ENCODE measurements at places on chromosomes 5 and 9.

DNA sequence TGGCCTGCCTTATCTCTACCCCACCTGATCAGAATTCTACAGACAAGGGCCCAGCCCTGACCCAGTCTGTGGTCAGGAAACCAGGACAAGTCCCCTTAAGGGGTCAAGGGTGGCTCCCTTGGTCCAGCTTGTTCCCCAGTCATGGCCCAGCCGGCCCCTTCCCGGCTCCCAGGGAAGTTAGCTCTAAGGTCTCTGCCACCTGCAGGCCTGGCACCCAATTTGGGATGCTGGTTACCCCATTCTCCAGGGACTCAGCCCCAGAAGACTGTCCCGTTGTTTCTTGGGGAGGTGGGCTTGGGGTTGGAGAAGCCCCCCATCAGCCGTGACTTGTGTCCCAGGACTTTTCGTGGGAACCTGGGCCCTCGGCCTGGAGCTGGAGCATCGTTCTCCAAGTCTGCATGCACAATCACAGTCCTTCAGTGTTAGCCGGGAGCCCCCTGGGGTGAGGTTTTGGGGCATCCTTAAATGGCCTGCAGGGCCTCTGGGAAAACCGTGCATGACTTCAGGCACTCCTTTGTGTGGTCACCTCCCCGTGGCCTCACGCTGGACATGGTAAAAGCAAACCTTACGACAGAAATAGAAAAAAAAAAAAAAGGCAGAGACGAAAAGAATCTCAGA is 150.8 kb upstream of the PHYKPL start:
- no peak for DNase-seq

DNA sequence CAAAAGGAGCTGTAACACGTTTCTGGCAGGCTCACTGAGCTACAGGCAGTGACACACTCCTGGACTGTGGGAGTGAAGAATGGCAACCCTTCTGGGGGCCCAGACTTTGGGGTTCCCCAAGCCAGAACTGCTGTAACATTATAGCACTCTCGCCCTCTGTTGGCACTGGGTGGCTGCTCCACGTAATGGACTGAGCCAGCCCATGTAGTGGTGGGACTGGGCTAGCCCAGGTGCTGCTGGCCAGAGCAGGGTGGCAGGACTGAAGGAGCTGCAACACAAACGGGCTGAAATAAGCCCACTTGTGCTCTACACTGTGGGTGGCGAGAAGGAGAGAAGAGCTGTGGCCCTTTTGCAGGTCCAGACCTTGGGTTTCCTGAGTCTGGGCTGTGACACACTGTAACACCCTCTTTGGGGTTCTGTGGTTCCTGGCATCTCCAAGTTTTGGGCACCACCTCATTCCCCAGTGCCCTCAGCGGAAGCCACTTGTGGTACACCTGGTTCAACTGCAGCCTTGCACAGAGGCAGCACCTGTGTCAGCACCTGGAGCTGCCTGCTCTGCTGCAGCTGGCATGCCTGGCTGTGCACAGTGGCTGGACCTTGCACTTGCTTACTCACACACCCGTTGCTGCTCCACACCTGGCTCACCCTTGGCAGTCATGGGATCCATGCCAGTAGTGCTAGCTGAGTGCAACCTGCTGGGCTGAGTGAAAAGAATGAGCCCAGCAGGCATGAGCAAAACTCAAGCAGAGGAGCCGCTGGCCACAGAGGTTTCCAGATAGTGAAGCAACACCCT is 95.0 kb upstream of the PRR16 start:
- DNase-seq, result no peak

DNA sequence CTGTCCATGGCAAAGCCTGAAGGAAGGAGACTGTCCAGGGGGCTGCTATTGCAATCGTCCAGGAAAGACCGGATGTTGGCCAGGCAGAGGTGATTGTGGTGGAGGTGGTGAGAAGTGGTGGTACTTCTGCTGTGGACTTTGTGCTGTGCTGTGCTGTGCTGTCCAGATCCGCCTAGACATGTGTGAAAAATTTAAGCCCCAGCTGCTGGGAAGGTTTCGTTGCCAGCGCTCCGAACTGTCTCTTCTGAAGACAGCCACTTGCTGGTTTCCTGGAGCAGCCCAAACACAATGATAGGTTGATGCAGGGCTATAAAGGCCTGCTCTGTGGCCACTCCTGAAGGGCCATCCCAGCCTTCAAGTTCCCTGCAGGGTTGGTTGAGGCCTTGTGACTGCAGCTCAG is 223.0 kb upstream of the MPDZ start:
- no peak for DNase-seq

DNA sequence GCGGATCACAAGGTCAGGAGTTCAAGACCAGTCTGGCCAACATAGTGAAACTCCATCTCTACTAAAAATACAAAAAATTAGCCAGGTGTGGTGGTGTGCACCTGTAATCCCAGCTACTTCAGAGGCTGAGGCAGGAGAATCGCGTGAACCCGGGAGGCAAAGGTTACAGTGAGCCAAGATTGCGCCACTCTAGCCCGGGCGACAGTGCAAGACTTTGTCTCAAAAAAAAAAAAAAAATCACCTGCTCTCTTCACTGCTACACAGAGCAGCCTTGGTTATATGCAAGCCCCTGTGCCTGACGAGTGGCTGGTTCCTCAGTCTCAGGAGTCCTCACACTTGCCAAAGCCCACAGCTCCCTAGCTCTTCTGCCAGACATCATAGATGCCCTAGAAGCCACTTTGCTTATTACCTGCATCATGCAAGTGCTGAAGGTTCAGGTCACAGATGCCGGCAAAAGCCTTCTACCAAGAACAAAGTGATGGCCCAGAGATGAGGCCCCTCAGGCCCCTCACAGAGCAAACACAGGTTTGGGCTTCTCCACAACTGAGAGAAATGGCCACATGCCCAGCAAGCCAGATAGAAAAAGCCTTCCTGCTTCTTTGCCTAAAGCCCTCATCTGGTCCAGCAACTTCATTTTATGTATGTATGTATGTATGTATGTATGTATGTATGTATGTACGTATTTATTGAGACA is 176.4 kb downstream of the AUH start:
- DNase-seq, result no peak

GRCh38 chr5:141354900-141355469 is at the start of gene PCDHGA4:
PCDHGA4 (plus strand) TSS chr5:141355021; CDS start chr5:141355108, 87 bp downstream.
- no peak for DNase-seq

- no peak for DNase-seq
Measured at GRCh38 chr9:20551835-20552234, 70.5 kb downstream of the MLLT3 start.

DNA sequence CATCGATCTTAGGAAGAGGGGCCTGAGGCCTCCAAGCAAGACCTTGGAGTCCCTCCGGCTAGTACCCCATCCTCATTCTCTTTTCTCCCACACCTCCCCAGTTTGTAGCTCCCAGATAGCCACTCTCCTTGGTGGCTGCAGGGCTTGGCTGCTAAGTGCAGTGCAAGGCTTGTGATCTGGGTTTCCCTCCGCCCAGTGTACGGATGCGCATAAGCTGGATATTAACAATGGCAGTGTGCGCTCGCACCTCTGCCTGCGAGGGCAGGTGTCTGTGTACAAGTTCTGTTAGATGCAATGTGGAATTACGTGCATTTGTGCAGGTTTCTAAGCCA is 71.0 kb upstream of the TBCA start:
- no peak for DNase-seq

DNA sequence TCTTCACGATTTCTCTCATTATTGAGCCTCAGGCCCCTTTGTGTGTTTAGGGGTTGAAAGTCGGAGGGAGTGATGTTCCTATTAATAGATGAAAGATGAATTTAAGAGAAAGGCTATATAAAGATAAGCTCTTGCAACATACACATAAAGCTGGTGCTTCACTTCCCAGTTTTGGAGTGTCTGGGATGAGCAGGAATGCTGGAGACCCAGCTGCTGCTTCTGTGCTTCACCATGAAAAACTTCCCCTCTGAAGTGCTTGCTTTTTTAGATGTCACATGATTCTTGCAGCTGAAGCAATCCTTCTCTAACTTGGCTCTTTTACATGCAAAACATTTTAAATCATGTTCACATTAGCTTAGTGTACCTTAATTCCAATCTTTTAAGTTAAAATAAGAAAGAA is 19.7 kb upstream of the SNCAIP start:
- DNase-seq, result peak; percentile 65

- no peak for DNase-seq
Measured at GRCh38 chr9:7146582-7146981, 388.8 kb downstream of the KDM4C start.

- no peak for DNase-seq
Measured at GRCh38 chr9:94031380-94031779, 52.9 kb upstream of the PTPDC1 start.

- DNase-seq, result peak; percentile 11
Measured at GRCh38 chr5:66138637-66139317, 5.3 kb upstream of the SREK1 start.

DNA sequence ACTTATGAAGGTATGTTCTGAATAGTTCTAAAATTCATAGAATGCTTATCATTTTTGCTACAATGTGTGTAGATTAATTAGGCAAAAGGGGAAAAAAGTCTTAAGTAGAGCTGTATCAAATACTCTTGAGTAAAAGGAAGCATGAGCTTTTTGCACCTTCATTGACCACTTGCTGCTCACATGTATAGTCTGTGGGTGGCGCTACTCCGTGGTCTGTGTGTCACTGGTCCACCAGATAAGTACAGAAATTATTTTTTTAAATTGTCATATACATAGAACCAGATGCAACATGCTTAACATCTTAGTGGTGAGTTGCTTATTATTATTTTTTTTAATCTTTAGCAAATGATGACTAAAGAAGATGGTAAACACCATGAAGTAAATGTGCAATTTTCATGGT is 130.2 kb downstream of the MAN2A1 start:
- DNase-seq, result no peak

- no peak for DNase-seq
Measured at GRCh38 chr9:137026828-137027227, 1.2 kb downstream of the ABCA2 start.

- DNase-seq, result no peak
Measured at GRCh38 chr9:133784731-133785561, 46.8 kb upstream of the SARDH start.

GRCh38 chr9:17721954-17722353 is 143.1 kb downstream of the SH3GL2 start:
- no peak for DNase-seq

GRCh38 chr5:128572051-128572929 is 34.2 kb upstream of the FBN2 start:
- DNase-seq, result peak; percentile 90

DNA sequence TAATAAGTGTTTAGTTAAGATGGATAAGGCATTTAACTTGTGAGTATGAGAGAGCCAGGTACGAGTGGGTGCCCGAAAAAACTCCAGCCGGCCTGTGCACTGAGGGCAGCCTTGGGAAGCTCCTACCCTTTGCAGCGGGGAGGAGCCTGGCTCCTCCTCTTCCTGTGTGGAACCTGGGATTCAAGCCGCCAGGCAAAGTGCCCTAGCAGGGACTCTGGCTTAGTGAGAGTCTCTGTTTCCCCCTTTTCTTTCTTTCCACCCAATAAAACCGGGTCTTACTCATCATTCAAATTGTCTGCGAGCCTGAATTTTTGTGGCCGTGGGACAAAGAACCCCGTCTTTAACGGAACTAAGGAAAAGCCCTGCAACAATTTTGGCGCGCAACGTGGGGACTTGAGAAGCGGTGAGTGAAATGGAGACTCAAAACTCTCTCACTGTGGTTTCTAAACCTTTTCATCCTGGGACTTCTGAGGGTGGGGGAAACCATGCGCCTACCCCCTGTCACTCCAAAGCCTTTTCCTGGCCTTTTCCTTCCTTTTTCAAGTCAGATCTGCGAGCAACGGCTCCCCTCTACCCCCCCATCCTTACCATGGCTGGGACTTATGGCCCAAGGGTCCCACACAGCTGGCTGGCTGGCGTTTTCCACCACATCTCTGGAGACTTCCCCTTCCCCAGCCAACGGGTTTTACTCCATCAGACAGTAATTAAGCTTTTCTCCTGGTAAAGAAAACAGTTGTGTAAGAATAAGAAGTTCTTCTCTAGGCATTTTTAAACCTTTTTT is 535.7 kb upstream of the ACO1 start:
- no peak for DNase-seq

DNA sequence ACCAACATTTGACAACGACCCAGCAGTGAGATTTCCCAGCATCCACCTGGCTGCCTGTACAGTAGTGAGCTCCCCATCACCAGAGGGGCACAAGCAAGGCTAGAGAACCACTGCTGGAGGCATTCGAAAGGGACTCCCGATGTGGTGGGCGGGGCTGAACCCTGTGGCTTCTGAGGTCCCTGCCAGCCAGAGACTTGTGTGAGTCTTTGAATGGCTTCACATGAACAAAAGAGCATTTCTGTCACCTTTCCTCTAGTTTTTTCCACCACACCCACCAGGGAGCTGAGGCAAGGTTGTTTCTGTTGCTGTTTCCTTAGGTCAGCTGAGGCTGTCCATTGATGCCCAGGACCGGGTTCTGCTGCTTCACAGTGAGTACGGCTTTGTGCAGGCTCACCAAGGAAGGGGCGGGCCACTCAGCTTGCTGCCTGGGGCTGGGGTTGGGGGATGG is 15.7 kb downstream of the RGS3 start:
- DNase-seq, result no peak

DNA sequence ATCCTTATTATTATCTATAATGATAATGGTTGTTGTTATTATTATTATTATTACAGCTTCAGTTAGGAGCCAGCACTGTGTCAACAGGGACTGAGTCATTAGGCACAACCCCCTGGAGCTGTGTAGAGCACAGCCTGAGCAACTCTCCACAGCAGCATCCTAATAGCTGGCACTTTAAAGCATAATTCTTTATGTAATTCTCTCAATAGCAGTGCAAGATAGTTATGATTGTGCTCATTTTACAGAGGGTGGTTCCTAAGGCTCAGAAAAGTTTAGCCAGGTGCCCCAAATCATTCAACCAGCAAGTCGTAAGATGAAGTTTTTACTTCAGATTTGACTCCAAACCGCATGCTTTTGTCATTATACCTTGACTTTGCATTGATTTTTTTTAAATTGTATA is 390.3 kb downstream of the ANXA1 start:
- no peak for DNase-seq

DNA sequence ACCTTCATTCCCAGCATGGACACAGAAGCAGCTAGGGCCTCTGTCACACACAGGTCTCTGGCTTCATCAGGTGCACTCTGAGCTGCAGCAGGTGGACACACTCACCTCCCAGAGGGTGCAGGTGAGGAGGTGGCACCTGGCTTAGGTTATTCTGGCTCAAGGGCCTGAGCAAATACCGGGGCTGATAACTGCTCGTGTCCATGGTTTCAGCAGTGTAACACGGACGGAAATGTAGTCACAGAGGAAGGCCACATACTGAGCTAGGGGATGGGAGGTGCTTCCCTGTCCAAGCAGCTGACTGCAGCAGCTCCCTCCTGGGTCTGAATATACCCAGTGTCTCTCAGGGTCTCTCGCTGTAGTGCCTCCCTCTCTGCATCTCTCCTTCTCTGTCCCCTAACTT is 5.7 kb downstream of the PHF2 start:
- DNase-seq, result no peak

GRCh38 chr9:130143958-130144366 is 28.2 kb upstream of the NCS1 start:
- DNase-seq, result peak; percentile 49

DNA sequence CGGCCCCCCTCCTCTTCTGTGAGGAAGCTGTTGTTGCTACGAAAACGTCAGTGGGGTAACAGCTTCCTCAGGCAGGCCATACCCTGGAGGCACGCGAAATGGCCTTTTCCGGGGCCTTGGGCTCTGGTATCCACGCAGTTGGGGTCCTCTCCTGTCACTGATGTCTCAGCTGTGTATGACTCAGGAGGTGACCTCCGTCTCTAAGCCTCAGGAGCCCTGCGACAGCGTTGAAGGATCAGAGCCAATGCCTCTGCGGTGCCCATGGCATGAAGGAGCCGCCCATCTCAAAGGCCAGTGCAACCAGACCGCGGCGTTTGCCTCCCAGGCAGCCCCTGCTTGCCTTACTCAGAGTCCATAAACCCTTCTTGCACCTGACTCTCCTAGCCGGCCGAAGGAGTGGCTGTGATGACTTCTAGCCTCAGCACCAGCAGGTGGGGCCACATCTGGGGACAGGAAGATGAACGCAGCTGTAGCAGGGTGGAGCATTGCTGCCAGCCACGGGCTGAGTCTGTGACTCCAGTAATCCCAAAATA is 1.0 kb upstream of the MXD3 start:
- DNase-seq, result no peak

Measured in fibroblast of upper back skin (primary cell).